ENCODE measurements at places on chromosomes 3 and 15. TPM values are rescaled to one million over a fixed set of nuclear protein-coding genes. Genes with fewer than 3 reads are reported as not detected.

The ISLR gene
- polyA plus RNA-seq = 195 TPM

The FBLN2 gene
- polyA plus RNA-seq = 19.5 TPM

The CIDEC gene
- polyA plus RNA-seq = 0.24 TPM

- H3K4me1 ChIP-seq = peaks cover 7% of the 10 kb centered on the region
- no peak for DNase-seq
- H3K27me3 ChIP-seq = no peaks in the 10 kb centered on the region
- H3K4me3 ChIP-seq = no peak overlapping the region
Observed at GRCh38 chr15:98787936-98788757, 139.8 kb downstream of the IGF1R start.

DNA sequence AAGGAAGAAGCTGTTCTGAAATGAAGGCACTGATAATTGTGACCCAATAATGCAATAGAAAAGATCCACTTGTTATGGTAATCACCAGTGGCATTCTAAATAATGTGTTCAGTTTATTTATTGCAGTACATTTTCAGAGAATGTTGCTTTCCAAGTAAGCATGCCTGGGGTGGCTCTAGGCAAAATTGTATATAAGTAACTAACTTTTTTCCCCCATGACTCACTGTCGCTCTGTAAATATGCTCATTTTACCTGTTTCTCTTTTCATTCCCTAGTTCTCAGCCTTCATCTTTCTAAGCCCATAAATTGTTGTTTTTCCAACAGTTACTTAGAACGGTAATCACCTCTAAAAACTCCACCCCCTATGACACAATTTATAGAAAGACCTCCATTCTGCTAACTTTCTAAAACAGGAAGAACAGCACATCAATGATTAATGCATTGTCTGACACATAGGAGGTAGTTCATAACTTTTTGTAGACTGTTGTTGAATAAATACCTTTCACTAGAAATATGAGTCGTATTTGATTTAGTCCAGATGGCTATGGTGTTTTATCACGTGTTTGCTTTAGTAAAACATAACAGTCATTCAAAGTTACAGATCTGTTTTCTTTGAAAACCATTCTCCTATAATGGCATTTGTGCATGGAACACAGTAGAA lies 143.1 kb downstream of the LSAMP start:
- peaks cover 7% of the 10 kb centered on the region for H3K4me1 ChIP-seq
- no peak overlapping the region for H3K4me3 ChIP-seq
- H3K36me3 ChIP-seq = no peaks in the 10 kb centered on the region
- H3K27me3 ChIP-seq = no peaks in the 10 kb centered on the region
- H3K27ac ChIP-seq = no peak overlapping the region

GRCh38 chr15:43361313-43361903 lies 9.4 kb downstream of the ZSCAN29 start:
- no peak overlapping the region for H3K4me3 ChIP-seq
- peaks cover 37% of the 10 kb centered on the region for H3K36me3 ChIP-seq
- H3K27me3 ChIP-seq = no peaks in the 10 kb centered on the region
- H3K27ac ChIP-seq = no peak overlapping the region

GRCh38 chr3:181568248-181568647 lies 143.5 kb upstream of the SOX2 start:
- H3K4me3 ChIP-seq = no peak overlapping the region
- no peak for DNase-seq

GRCh38 chr3:65479990-65480389 lies 558.7 kb downstream of the MAGI1 start:
- H3K27me3 ChIP-seq = no peaks in the 10 kb centered on the region
- H3K4me1 ChIP-seq = peaks cover 20% of the 10 kb centered on the region
- H3K4me3 ChIP-seq = no peak overlapping the region
- no peak overlapping the region for H3K27ac ChIP-seq
- DNase-seq = no peak
